ENCODE measurements at places on chromosomes 7 and 10.
A peak's percentile ranks its signal among the peaks of the same experiment; 100 is the strongest.

GRCh38 chr7:74657692-74658177 is at the start of gene GTF2I:
GTF2I (plus strand) TSS chr7:74657718; CDS start chr7:74689129, 31,411 bp downstream.
- no peak for DNase-seq

DNA sequence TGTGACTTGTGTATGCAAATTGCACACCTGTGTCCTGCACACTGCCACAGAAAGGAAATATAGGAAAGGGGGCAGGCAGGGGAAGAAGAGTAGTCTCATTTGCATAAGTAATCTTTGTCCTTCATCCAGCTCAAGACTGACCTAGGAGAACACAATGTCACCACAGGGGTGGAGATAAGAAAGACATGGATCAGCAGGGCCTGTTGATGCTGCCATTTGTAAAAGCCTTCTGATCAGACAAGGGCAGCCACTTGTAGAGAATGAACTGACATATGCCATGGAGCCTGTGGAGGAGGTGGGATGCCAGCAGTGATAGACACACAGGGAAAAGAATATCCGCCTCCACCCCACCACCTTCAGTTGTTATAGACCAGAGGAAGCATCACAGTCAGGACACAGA is 528.9 kb downstream of the HTR7 start:
- no peak for DNase-seq

DNA sequence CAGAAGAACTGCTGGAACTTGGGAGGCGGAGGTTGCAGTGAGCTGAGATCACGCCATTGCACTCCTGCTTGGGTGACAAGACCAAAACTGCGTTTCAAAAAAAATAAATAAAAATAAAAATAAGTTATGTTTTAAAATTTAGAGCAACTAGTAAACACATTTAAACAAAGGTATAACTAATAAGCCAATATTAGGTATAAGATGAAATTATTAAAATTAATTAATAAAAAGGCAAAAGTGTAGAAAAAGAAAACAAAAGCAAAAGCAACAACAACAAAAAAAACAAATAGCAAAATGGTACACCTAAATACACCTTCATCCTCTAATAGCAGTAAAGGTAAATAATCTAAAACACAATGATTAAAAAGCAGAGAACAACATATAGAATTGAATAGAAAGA is 6.2 kb upstream of the OR6B1 start:
- DNase-seq = no peak

- no peak for DNase-seq
Measured at GRCh38 chr7:12389089-12389700, 14.5 kb downstream of the VWDE start.

DNA sequence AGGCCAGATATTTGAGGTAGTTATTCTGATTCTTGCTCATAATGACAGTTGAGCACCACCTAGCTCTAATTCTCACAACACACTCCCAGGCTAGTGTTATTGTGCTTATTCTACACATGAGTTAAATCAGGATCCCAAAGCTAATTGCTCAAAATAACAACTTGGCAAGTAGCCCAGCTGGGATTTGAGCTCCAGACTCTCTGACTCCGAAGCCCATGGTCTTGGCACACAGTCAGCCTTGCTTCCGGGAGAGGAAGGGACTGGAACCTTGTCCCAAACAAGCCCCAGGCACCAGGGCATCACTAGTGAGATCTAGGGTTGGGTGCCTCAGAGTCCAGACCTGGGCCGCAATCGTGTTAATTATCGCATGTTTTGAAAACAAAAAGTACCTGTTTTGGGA is 101.4 kb downstream of the GPAM start:
- no peak for DNase-seq

DNA sequence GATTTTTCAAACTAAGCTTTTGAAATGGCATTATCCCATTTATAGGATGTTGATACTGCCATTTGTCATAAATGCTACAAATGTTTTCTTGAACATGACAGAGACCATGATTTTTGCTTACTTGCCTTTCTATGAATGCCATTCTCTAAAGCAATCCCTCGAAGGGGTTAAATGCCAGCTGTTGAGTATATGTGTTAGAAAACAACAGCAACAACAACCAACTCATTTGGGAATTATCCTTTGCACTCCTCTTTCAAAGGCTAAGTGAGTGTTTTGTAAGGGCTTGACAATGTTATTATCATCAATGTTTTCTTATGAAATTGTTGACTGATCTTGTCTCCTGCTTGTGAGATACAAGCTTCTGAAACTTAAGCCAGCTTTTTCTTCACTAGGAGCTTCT is 529.4 kb downstream of the SORCS3 start:
- no peak for DNase-seq

GRCh38 chr7:129452589-129453231 is 18.5 kb downstream of the STRIP2 start:
- DNase-seq = no peak

DNA sequence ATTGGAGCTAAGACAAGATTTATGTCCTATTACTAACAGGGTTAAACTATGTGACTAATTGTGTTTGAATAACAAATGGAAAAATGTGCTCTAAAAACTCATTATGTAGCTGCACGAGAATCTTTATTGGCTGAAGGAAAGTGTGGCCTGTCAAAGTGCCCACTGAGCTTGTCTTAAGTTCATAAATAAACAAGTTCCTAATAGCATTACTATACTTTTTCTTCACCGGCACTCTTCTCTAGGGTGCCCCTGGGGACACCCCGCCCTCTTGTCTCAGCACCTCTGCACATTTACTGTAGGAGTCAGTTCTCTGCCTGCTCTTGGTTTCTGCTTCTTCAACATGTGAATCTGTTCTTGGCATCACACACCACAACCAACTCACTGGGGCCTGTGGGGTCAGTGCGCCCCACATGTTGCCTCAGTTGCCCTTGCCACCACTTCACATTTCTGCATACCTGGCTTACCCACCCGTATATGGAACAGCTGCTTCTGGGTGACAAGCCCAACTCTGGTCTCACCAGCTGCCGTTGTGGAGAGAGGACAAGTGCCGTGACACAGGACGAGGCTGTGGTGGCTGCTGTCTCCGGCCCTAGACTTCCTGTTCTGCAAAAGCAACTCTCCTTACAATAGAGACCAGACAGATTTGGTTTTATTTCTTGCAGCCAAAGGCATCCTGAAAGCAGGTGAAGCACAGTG is 96.3 kb upstream of the DDC start:
- no peak for DNase-seq

- no peak for DNase-seq
Measured at GRCh38 chr10:61486738-61487396, 33.7 kb upstream of the TMEM26 start.

DNA sequence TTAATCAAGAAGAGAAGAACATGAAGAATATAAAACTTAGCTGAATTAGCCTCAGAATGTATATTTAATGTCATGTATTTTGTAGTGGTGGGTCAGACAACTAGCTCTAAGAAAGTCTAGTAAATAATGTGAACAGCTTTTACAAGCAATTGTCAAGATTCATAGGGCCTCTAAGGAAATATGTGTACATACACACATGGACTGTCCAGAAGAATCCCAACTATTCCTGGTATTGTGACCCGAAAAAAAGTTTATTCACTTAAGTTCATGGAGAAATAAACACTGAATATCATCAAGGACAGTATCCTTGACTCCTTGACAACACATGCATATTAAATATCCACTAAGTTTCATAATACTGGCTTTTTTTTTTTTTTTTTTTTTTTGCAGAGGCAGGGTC is 11.4 kb upstream of the TWIST1 start:
- DNase-seq = no peak

DNA sequence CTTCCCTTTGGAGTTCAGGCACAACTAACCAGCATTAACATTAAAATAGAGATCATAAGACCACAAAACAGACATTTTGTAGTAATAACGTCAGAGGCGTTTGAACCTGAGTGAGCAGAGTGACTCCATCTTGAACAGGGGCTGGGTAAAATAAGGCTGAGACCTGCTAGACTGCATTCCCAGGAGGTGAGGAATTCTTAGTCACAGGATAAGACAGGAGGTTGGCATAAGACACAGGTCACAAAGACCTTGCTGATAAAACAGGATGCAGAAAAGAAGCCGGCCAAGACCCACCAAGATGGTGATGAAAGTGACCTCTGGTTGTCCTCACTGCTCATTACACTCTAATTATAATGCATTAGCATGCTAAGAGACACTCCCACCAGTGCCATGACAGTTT is 493.2 kb upstream of the AUTS2 start:
- DNase-seq = no peak

DNA sequence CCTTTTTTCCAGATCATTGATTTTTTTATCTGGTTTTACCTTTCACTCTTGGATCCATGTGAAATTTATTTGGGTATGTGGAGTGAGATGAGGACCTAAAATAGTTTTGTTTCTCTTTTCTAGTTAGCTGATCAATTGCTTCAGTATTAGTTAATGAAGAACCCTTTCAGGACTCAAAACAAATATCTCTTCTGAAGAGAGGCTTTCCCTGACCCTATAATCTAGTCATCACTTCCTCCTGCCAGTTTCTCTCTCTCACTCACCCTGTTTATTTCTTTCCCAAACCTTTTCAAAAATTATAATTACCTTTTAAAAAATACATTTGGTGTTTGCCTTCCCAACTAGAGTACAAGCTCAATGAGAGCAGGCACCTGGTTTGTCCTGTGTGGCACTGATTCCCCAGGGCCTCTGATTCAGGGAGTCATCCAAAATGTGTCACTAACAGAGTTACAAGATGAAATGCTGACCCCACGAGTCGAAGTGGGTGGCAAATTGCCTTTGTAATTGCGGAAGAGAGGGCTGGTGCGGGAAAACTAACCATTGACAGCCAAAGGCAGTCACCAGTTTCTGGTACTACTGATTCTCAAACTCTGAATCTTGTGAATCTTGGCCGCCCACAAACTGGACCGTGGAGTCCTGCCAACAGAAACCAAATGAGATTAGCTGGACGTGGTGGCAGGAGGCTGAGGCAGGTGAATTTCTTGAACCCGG is 2.4 kb downstream of the TMEM140 start:
- DNase-seq = no peak

DNA sequence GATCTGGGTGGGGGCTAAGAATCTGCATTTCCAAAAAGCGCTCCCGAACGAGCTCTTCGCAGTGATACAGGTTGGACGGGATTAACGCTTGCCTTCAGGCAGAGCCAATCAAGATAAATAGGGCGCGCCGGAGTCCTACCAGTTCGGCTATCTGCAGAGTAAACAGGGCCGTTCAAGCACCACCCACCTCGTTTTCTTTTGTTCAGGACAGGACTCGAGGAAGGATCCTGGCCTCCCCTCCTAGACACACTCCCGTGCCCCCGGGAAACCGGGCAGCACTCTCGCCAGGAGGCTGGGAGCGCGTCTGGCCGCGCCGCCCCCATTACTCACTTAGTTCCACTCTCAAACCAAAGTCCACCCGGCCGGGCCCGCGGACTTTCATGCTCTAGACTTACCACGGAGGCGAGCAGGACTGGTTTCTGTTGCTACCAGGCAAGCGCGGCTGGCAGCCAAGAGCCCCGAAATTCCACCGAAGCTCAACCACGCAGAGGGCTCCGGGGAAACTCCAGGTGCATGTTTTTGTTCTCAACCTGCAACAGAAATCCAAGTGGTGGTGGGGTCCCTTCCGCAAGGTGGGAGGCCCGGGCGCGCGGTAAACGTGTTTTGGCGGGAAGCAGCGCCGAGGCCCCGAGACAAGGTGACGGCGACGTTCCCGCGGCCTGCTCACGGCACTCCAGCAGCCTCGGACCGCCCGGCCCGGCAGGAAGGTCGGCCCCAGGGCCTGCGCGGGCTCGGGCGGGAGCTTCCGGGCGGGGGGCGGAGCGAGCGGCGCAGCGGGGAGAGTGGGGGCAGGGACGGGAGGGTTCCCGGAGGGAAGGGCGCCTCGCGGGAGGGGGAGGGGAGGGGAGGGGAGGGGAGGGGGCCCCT is 12.7 kb downstream of the HNRNPF start:
- DNase-seq = peak; percentile 60

DNA sequence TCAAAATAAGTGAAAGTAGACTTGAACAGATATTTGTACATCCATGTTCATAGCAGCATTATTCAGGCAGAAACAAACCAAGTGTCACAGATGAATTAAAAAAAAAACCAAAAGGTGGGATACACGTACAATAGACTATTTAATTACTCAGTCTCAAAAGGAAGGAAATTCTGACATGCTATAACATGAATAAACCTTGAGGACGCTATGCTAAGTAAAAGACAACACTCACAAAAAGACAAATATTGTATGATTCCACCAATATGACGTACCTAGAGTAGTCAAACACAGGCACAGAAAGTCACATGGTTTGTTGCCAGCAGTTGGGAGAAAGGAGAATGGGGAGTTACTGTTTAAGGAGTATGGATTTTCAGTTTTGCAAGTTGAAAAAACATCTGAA is 18.0 kb upstream of the CFAP70 start:
- DNase-seq = no peak

DNA sequence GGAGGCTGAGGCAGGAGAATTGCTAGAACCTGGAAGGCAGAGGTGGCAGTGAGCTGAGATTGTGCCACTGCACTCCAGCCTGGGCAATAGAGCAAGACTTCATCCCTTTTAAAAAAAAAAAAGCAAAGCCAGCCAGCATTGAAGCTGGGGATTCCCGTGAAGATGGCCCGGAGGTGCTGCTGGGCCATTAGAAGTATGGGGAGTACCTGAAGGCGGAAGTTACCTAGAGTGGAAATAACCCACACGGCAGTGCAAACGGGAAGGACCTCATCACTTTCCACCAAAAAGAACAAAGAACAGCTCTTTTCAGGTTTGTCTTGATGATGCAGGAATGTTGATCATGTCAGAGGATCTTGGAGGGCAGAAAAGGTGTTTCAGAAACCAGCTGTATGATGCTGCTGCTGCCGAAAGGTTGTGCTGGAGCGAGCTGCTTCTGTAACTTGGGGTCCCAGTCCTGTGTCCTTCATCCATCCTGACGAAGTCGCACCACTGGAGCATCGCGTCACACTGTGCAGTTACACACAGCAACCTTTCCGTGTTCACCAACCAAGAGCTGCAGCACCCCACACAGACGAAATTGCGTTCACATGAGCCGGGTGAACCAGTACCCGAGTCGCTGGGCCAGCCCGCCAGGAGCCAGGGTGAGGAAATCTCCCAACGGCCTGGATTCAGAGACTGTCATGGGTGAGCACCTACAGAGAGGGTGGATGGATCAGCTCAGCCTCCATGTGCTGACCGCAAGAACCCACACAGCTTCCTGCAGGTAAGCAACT is 8.2 kb downstream of the ZFAND2A start:
- DNase-seq = no peak

GRCh38 chr7:87199241-87199640 is 20.3 kb downstream of the TMEM243 start:
- no peak for DNase-seq

Measured in D721Med (cell line).